ENCODE measurements at places on chromosomes 13 and 19. TPM values are rescaled to one million over a fixed set of nuclear protein-coding genes. Genes with fewer than 3 reads are reported as not detected.

GRCh38 chr13:113746143-113746525 is 12.9 kb upstream of the TMEM255B start:
- no peak for DNase-seq

DNA sequence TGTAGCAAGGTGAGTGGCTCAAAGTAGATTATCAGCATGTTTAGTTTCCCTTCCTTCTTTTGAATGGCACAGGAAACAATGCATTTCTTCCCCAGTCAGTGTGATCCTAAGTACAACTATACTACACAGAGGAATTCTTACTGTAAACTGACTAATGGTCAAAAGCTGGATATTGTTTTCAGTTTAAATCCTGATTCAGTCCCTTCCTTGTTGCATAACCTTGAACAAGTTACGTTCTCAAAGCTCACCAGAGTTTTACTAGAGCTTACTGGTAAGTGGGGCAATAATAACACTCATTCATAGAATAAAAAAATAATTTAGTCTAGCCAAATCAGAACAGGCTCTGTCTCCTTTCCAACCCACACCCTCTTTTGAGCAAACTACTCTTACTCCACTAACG is 180.1 kb downstream of the POSTN start:
- DNase-seq, result no peak

- DNase-seq, result peak; percentile 33
Measured at GRCh38 chr13:44578067-44578400, 1.9 kb upstream of the TSC22D1 start.

GRCh38 chr19:41321600-41322270 is 11.8 kb downstream of the CCDC97 start:
- no peak for DNase-seq

DNA sequence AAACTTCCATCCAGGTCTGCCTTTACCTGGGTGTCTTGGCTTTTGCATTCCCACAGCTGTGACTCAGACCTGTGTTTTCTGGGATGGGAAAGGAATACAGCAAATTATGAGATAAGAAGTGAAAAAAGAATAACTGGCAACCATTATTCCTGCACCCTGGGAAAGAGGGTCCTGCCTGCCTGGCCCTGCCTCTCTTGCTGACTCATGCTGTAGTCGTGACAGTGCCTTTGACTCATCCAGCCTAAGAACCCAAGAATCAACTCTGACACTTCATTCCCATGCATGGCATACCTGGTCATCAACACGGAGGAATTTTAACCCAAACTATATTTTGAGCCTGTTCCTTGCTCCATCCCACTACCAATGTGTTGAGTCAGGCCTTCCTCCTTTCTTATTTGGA is 185.4 kb upstream of the SERP2 start:
- DNase-seq, result no peak

DNA sequence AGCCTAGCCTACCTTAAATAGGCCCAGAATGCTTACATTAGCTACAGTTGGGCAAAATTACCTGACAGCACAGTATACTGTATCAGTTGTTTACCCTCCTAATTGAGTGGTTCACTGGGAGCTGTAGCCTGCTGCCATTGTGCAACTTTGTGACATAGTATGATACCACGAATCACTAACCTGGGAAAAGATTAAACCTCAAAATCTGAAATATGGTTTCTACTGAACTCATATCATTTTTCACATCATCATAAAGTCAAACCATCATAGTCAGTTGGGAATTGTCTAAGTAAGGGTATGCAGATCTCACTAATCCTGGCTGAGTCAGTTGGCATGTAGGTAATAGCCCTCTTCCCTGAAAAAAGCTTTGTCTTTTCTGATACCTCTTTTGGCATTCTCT is 9.2 kb downstream of the PAN3 start:
- no peak for DNase-seq

DNA sequence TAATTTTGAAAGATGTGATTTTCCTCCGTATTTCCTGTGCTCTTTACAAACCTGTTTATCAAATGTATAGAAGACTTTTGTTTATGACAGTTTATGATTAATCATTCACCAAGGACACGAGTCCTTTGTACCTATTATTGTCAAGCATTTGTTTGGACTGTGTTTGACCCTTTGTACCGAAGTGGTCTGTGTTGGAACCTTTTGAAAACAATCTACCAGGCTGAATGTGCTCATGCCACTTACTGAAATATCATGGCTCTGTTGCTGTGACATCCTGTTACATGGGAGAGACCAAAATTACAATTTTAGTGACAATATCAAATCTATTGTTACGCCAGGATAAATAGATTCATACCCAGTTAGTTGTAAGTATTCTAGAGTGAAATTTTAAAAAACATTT is 193.6 kb downstream of the IRS2 start:
- DNase-seq, result no peak

DNA sequence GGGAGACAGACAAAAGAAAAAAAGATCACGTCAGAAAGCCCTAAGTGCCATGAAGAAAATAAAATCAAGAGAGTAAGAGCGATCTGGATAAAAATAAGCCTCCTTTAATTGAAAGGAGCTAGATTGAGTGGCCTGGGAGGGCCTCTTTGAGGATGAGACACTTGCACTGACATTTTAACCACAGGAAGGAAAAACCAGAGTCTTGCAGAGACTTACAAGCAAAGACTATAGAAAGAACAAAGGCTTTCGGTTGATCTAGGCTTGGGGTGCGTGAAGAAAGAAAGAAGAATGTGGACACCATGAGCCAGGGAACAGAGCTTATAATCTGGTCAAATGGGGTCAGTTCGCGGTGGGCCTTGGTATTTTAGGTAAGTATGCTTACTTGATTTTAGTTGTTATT is 342.7 kb downstream of the COG6 start:
- DNase-seq, result no peak

DNA sequence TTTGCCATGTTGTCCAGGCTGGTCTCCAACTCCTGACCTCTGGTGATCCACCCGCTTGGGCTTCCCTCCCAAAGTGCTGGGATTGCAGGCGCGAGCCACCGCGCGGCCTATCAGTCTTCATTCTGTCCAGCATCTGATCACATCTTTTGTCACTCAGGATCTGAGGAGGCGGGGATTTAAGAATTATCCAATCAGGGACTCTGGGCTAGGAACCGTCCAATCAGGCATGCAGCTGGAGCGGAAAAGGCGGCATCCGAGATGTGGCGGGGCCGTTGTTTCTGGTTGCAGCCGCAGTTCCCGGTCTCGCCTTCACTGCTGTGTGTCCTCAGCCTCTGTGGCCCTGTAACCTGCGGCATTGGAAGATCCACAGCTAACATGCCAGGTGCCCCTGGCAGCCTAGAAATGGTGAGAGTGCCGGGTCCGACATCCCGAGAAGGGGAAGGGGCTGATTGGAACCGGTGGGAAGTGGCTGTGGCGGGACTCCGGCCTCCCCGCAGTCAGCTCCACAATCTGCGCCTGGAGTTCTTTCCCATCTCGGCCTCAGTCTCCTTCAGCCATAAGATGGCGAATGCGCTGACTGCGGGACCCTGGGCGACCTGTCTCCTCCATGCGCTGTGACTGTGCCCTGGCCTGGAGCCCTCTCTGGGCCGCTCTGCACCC is at the start of gene ZNF729:
Gene ZNF729, plus strand, starts transcription at position 291 of the 660 bp plus-strand sequence. Its CDS starts 85 bp downstream, at position 376.
- peak; percentile 73 for DNase-seq

DNA sequence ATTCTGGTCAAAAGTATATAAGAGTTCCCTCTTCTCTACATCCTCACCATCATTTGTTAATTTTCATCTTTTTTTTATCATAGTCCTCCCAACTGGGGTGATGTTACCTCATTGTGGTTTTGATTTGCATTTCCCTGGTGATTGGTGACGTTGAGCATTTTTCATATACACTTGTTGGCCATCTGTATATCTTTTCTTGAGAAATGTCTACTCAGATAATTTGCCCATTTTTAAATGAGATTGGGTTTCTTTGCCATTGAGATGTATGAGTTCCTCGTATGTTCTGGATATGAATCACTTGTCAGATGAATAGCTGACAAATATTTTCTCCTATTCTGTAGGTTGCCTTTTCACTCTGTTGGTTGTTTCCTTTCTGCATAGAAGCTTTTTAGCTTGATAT is 2.4 kb downstream of the CD33 start:
- DNase-seq, result no peak

- peak; percentile 72 for DNase-seq
Measured at GRCh38 chr19:52138278-52138982, 1.3 kb downstream of the ZNF616 start.

PALM gene
- 17.5 TPM for total RNA-seq

TYROBP gene
- not detected for total RNA-seq

KLHL1 gene
- not detected for total RNA-seq

MAST1 gene
- total RNA-seq, result 2.2 TPM

Data from stomach (tissue), 19 donors.